Stimulated activated CD4-positive, alpha-beta T cell treated with anti-CD3 and anti-CD28 coated beads, Interleukin-15, amount 100 ng/mL, for 48 hours (primary cell): ENCODE measurements at places on chromosomes 7 and 10.

DNA sequence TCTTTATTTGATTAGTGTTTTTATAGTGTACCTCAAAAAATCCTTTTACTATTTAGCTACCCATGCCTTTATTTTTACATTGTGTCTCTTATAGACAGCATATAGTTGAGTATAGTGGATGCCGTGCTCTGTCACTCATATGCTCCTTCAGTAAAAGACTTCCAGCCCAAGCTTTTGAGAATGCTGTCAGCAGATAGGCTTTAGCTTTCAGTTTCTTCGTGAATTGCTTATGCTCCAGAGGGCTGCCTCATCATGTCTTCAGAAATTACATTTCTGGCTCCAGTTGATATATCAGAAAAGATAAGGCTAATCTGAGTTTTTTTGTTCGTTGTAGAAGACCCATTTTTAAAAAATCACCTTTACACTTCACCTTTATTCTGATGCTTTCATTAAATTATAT lies 332.0 kb downstream of the NXPH1 start:
- DNase-seq = no peak

- DNase-seq = no peak
These were observed 113.9 kb upstream of the PRSS58 start for GRCh38 chr7:142371586-142372377.

- no peak for DNase-seq
These were observed 312.5 kb downstream of the GPR158 start for GRCh38 chr10:25487266-25487665.

DNA sequence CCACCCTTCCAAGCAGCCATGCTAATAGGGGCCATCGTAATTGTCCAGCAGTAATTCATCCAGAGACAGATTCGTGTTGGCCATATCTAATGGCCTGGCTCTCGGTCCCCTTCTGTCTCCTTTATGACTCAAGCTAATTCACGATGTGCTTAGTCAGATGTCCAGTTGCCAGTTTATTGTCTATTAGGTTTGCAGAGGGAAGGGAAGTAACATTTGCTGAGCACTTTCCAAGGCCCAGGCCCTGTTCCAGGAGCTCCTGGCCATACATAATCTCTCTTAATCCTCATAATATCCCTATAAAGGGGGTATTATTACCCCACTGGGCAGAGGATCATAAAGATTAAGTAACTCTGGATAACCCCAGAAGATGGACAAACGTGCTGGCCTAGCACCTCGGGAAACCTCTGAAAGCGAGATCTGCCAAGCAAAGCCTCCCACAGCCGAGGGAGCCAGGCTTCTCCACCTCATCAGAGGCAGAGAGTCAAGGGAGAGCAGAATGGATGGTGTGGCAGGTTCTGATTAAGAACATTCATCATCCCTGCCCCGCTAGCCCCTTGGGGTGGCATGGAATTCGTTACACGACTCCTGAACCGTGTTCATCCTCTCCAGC lies 153.7 kb downstream of the PLXNA4 start:
- DNase-seq = no peak

DNA sequence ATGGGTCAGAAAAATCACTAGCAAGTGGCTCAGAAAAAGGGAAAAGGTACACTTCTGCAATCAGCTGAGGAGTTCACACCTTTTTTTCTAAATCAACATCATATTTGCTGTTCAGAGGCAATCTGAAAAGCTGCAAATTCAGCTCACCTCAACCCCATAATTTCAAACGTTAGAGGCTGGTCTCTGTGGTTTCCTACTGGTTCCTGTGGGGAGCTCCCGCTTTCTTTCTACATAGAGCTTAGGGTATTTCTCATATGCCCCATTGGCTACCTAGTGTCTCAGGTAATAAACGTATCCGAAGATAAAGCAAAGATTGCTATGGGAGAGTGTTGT lies 5.2 kb upstream of the ZNF22 start:
- DNase-seq = no peak

- no peak for DNase-seq
These were observed 105.5 kb upstream of the CSTF2T start for GRCh38 chr10:51804866-51805265.

DNA sequence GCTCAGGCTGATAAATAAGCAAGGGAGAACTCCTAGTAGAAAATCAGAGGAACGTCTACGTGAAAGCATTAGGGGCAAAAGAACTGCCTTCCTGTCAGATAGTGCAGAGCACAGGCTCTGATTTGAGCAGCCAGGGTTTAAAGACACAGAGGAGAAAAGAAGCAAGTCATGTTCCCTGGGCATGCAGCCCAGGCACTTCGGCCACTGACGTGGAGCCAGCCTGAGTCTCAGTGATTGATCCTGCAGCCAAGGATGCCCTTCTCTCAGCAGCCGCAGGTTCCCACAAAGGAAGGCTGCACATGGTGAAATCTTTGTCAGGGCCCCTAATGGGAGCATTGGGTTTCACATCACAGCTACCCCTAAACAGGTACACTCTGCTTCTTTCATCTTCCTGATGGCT lies 161.7 kb upstream of the HPS1 start:
- DNase-seq = no peak

DNA sequence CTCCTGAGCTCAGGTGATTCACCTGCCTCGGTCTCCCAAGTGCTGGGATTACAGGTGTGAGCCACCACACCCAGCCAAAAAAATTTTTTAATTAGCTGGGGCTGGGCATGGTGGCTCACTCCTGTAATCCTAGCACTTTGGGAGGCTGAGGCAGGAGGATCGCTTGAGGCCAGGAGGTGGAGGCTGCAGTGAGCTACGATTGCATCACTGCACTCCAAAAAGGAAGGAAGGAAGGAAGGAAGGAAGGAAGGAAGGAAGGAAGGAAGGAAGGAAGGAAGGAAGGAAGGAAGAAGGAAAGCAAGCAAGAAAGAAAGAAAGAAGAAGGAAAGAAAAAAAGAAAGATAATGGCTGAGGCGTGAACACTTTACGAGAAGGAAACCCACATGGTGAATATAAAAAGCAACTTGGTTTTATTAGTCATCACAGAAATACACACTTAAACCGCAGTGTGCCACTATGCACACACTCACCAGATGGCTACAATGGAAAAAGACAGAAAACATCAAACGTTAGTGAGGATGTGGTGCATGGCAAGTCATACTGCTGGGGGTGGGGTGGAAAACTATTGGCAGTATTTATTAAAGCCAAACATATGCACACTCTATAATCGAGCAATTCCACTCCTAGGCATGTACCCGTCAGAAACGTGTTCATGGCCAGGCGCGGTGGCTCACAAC lies 4.4 kb upstream of the CCL26 start:
- peak; percentile 41 for DNase-seq

- no peak for DNase-seq
These were observed 5.0 kb downstream of the ADAM8 start for GRCh38 chr10:133271521-133272300.

GRCh38 chr10:29482591-29483431 lies 152.0 kb downstream of the SVIL start:
- DNase-seq = no peak

DNA sequence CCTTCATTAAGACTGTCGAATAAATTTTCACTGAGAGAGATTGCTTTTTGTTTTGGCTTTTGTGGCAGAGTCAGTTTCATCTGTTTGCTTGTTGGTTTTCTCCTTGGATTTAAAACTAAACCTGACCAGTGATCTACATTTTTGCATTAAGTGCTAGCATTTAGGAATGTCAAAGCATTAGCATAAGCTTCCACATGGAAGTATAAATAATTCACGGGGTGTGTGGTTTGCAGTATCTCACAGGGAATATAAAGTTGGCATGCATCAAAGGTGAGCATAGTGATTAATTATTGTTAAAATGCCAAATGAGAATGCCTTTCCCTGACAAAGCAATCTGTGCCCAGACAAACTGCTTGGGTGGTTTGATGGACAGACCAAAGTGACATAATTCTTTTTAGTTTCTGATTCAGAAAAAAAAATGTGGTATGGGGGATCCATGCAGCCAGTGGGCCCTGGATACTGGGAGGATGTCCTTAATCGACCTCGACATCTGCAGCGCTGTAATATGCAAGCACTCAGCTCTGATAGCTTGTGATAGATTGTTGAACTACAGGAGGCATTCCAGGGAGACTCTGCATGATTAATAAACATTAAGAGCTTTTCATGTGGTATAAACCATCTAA lies 339.3 kb upstream of the POM121L12 start:
- DNase-seq = no peak

DNA sequence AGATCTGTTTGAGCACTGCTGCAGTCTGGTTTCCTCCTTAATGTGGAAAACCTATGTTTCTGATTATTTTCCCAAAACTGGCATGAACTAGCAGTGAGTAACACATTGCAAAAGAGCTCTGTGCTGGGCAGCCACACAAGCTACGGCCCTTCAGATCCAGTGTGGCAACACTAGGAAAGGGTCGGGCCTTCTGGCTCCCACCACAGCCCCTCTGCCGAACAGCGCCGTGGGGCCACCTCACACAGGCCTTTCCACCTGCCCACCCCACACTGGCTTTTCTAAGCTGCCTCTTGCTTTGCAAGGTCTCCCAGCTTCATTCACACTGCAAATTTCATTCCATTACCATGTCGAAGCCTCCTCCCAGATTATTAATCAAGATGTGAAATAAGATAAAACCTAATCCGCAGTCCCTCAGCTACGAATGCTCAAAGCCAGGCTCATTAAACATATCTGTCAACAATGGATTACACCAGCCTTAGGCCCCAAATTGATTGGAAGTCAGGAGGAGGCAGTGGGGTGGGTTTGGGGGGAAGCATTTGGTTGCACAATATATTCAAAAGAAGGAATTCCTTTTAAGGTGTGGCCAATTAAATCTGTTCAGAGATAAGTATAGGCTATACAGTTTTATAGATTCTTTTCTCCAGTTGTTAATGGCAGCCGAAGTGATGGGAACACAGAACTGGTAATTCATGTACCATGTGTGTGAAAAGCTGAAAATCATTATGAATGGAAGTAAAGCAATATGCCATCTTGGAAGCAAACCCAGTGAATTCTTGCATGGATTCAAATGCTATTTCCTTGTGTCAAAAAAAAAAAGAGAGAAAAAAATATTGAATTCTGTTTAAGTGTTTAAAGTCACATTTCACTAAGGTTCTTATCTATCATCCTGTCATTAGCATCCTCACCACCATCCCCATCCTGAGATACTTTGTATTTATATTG lies 223.7 kb downstream of the MTERF1 start:
- DNase-seq = no peak

GRCh38 chr10:38038932-38039245 lies 28.4 kb downstream of the ZNF33A start:
- DNase-seq = no peak

GRCh38 chr10:110241407-110241806 lies 34.0 kb downstream of the MXI1 start:
- no peak for DNase-seq

DNA sequence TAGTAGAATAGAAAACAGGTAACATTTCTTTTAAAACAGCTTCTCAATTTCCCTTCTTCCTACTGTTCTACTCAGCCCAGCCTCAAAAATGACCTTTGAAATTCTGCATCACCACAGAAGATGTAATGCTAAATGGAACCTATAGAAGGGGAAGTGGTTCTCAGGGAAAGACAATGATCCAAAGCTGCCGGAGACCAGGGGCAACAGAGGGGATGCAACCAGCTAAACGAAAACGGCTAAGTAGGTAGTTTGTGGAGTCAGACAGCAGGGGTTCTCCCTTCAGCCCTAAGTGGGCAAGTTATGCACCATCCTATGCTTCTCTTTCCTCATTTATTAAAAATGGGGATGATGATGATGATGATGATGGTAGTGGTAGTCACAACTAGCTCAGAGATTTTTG lies 214.3 kb downstream of the ELMO1 start:
- DNase-seq = no peak

GRCh38 chr7:101170617-101171441 lies 5.5 kb upstream of the VGF start:
- no peak for DNase-seq

- DNase-seq = no peak
These were observed 312.2 kb downstream of the GALNT17 start for GRCh38 chr7:71444130-71444529.

DNA sequence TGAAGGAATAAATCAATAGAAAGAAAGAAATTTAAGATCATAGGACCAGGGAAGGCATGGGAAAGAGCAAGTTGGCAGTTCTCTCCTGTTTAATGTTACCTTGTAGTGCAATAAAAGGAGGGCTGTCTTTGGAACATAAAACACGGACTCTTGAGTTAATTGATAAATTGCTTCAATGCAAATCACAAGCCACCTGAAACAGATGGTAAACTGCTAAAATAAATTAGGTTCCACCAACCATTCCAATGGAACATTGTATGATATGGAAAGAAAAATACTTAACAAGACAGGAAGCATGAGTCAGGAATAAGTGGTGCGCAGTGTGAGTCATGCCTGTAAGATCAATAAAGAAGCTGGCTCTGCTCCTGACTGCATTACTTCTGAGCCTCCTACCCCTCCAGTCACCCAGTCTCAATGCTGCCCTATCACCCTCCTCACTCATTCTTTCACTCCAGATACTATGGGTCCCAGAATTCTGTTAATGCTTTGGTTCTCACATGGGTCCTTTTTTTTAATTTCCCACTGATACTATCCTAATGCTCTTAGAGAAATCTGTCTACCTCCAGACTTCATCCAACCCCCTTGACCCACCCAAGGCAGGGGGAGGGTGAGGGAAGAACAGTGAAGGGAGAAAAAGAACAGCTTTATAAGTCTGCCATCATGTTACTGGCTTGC lies 78.9 kb downstream of the LRRC17 start:
- no peak for DNase-seq

DNA sequence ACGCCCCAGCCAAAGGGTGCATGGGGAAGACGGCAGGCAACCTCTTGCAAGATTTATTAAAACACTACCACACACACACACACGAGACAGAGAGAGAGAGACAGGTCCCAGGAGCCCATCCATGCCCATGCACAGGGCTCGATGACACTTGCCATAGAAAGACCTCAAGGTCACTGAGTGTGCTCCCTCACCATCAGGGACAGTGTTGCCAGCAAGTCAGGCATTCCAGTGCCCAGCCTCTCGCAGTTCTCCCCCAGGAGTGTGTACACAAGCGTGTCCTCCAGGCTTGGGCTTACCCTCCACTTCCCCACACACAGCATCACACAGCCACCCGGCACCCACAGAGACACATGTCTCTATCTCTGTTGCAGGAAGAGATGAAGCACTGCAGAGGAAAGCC lies 46.8 kb upstream of the SLF2 start:
- no peak for DNase-seq

DNA sequence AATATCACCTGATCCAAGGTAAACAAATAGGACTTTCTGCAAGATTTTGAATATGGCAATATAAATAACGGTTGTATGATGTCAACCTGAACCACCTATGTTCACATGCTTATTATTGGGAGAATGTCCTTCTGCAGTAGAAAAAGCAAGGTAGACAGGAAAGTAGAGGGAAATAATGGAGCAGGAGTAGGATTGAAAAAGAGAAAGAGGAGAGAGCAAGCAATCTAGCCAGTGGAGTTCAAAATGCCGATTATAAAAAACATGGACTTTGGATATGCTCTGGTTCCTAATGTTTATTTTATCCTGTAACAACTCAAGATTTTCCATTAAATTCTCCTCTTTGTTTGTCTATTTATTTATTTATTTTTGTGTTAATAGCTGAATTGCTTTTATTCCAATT lies 878.0 kb upstream of the KCND2 start:
- DNase-seq = no peak

- no peak for DNase-seq
These were observed 591.6 kb downstream of the REEP3 start for GRCh38 chr10:64112701-64113355.

- no peak for DNase-seq
These were observed 203.2 kb downstream of the ARL4A start for GRCh38 chr7:12890586-12890985.

GRCh38 chr10:3963191-3963673 lies 178.2 kb upstream of the KLF6 start:
- no peak for DNase-seq

- DNase-seq = peak; percentile 15
These were observed 51.6 kb downstream of the PRLHR start for GRCh38 chr10:118543714-118544400.
